Left colon (tissue), 2 donors: ENCODE measurements at places on chromosomes 3 and 15. TPM values are rescaled to one million over a fixed set of nuclear protein-coding genes. Genes with fewer than 3 reads are reported as not detected.
A peak's percentile ranks its signal among the peaks of the same experiment; 100 is the strongest.

DNA sequence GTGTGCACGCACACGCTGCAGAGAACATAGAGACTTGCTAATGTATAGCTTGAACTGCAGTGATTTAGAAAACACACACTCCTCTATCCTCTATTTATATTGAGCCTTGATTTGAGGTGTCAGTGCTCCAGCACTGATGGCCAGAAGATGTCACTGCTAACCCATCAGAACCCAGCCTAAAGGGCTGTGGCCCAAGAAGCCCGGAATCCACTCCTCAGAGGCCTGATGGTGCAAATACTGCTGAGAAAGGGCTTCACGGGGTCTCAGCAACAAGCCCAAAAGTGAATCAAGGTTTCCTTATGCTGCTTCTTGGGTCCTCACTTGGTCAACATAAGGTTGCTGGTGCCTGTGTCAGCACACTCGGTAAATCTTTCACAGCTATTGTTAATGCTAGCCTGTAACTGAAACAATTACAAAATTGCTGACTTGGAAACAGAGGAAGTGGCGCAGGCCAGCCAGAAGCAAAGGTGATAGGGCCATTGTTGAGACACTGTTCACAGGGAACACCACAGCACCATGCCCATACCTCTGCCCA, 60.3 kb downstream of the HEG1 start:
- DNase-seq: peak; percentile 56

DNA sequence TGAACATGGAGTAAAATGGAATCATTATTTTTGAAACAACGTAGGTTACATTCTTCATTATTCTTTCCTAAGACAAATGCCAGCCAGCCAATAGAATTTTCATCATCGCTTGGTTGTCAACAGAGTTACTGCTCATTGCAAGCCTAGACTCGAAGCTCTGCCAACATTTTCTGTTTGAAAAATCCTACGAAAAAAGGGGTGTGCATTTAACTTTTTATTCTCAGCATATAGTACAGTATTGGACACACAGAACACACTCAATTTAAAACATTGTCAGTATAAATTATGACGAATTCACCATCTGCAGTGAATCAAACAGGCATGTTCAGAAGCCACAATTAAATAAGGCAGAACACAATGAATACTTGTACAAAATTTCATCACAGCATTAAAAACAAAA, 232.1 kb downstream of the NR1D2 start:
- DNase-seq: no peak

DNA sequence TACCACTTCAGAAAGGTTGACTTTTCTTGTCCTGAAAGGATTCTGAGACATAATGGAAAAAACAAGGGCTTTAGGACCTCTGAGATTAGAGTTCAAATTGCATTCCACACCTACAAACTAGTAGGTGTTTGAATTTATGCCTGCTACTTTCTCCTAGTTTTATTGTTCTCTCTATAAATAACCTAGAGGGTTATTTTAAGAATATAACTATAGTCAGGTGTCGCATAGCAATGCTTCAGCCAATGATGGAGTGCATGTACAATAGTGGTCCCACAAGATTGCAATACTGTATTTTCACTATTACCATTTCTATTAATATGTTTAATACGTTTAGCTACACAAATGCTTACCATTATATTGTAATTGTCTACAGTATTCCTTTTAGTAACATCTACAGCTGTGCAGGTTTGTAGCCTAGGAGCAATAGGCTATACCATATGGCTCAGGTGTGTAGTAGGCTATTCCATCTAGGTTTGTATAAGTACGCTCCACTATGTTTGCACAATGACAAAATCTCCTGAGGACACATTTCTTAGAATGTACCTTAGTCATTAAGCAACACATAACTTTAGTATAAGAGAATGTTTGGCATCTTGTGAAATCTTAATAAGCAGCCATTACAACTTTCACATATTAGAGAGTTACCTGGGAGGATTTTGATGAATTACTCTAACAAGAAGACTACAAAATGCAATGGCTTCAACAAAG, 1352.5 kb downstream of the ZPLD1 start:
- no peak for DNase-seq

SLC9A9 gene
- total RNA-seq: 2.7 TPM
